ENCODE measurements at places on chromosomes 2 and 18.

DNA sequence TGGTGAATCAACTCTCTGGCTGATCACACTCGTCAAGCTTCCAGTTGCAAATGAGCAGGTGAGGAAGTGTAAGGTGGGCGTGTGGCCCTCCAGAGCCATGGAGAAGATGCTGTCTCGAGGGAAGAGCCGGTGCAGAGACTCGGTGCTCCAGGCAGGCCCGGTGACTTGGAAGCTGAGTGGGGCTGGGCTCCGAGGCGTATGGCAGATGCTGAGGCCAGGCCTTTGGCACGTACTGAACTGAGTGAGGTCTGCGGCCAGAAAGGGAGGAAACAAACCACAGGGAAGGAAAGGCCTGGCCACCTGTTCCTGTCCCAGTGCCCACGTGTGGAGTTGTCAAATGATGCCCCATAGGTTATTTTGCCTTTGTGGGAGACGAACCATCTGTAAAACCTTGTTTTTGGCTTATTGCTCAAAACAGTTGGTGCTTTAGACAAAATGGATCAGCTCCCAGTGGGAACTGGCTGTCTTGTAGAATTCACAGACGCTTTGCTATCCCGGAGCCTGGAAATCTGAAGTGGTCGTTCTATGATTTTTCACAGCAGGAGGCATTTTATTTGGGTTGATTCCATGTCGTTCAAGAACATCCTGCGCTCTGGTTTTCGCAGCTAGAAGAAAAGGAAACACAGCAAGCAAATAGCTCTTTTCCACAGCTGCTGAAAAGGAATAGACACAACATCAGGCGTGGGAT lies 117.5 kb upstream of the TMEM18 start:
- no peak for DNase-seq

DNA sequence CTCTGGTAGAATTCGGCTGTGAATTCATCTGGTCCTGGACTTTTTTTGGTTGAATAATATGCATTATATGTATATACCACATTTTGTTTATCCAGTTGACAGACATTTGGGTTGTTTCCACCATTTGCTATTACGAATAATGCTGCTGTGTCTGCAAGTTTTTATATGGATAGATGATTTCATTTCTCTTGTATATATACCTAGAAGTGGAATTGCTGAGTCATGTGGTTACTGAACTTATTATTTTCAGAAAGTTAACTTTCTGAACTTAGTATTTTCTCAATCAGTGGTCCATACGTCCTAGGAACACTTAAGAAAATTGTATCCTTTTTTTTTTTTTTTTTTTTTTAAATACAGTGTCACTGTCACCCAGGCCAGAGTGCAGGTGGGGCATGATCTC lies 63.3 kb downstream of the RIF1 start:
- no peak for DNase-seq

GRCh38 chr2:176149481-176149938 lies 1.8 kb upstream of the HOXD4 start:
- DNase-seq = no peak

GRCh38 chr18:12621742-12622306 lies 36.1 kb downstream of the SPIRE1 start:
- DNase-seq = peak; percentile 83

GRCh38 chr2:50225021-50225928 lies 806.7 kb downstream of the NRXN1 start:
- no peak for DNase-seq

- no peak for DNase-seq
Observed at GRCh38 chr2:8297376-8298231, 384.3 kb upstream of the ID2 start.

GRCh38 chr18:67211646-67212045 lies 304.9 kb downstream of the DSEL start:
- no peak for DNase-seq

DNA sequence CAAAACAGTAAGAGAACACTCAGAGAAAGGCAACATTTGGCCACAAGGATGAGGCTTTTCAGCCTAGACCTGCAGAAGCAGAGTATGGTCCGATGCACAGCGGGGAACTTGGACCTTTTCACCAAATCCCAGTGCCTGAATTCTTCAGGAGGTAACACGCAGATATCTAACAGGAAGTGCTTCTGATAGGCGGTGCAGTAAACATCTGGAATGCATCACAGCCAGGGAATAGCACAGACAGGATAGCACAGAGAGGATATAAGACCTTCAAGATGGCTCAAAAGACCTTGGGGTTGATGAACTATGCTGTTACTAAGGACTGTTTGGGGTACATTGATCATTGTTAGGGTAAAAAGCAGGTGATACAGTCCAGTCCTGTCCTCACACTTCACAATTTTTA lies 1.7 kb downstream of the TMEM127 start:
- DNase-seq = no peak

GRCh38 chr2:105308382-105309146 lies 21.0 kb downstream of the TGFBRAP1 start:
- no peak for DNase-seq

DNA sequence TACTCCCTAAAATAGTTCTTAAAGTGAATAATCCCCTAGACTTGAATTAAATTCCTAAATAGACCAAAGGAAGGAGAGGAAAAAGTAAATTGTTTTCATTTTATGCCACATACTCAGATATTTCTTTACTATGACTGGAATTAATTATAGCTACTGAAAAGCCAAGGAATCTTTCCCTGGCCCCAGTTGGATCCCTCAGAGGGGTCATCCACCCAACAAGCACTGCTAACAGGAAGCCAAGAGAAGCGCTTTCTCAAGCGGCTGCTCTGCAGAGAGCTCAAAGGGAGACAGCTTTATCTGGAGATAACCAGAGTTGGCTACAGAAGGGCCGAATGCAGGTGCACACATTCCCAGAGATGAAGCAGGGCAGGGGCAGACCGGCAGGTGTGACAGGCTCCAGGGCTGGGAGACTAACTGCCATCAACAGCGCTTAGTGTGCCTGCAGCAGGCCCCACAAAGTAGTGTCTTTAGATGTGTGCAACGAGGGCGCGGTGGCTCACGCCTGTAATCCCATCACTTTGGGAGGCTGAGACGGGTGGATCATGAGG lies 51.1 kb downstream of the POLR1A start:
- no peak for DNase-seq

DNA sequence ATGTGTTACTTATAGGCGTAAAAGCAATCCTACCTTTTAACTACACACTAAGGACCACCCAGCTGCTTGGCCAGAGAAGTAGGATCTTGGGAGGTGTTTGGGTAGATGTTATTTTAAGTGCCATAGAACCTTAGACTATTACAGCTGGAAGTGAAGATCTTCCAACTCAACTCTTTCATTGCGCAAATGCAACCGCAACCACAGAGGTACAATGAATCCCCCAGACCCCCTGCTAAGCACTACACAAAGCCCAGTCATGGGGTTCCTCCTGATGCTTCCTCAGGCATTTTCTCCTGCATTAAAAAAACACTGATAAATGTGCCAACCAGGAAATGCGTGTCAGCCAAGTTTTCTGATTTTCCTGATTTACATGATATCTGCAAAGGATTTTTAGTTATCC lies 246.0 kb downstream of the LRRTM1 start:
- DNase-seq = no peak

GRCh38 chr2:239818086-239818485 lies 207.1 kb downstream of the NDUFA10 start:
- DNase-seq = no peak

DNA sequence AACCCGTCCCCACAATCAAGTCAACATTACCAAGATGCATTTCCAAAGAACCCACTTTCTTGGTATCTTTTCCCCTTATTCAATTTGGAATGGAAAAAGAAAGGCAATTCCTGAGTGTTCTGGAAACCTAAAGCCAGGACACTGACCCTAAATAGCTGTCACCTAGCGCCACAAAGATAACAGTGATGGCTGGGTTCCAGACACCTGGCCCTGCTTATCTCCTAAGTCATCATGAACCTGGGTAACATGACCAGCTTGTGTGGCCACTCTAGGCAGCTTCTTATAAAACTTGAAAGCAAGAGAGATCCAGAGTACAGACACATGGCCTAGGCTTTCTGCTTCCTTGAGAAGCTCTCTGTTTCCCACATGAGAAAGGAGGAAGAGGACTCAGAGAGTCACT lies 95.4 kb downstream of the BOD1L2 start:
- DNase-seq = no peak

DNA sequence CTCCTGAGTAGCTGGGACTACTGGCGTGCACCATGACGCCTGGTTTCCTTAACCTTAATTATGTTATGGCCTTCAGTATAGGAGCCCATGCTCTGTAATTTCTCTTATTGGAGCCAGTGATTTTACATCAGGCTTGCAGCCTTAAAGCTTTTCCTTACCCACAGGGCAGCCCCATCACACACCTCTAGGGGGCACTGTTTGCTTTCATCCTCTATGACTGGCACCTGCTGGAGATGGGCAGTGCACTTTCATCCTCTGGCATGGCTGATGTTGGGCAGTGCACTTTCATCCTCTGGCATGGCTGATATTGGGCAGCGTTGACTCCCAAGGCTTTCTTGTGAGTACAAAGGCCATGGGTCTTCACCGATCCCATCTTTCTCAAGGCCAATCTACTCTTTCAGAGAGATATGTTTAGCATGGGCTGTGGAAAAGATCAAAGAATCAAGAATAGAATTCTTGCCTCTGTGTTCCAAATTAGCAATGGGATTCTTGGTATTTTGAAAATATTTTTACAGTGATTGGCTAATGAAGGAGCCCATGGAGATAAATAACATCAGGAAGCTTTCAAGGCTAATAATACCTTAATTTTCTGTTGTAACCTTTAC lies 80.7 kb upstream of the MEX3C start:
- peak; percentile 38 for DNase-seq

DNA sequence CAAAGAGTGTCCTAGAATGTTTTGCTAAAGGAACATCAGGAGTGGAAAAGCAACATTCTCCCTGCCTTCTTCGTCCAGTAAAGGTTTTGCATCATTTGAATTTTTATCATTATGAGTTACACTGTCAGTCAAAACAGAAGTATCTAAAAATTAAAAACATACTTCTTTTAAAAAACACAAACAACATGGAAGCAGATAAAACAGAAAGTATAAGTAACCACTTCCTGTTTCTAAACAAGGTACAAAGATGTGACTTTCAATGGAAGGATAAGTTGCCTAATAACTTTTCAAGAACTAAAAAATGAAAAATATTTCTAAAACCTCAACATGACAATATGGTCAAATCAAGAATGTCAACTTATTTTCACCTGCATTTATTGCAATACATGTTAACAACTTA lies 158.2 kb downstream of the STK39 start:
- no peak for DNase-seq

DNA sequence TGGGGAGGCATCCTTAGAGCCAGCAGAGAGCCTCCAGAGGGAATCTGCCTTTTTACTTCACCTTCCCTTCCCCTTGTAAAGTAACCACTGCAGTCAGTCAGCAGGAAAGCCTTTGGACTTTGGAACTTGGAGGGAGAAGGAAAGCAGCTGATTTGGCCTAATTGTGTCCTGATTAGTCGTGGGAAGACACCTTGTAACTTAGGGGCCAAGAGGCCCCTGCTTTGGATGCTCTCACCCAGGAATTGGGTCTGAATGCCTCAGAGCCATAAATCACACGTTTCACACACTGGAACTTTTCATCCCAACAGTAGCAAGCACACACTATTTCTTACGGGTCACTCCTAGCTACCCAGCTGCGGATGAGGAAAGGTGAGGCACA lies 81.0 kb upstream of the PPM1B start:
- no peak for DNase-seq

GRCh38 chr2:11390399-11390658 lies 45.9 kb upstream of the ROCK2 start:
- no peak for DNase-seq

GRCh38 chr2:105734762-105735538 lies 9.8 kb upstream of the NCK2 start:
- peak; percentile 69 for DNase-seq

- peak; percentile 24 for DNase-seq
Observed at GRCh38 chr2:36507408-36507812, 90.6 kb downstream of the FEZ2 start.

- no peak for DNase-seq
Observed at GRCh38 chr2:98883780-98884211, 52.2 kb downstream of the CRACDL start.

DNA sequence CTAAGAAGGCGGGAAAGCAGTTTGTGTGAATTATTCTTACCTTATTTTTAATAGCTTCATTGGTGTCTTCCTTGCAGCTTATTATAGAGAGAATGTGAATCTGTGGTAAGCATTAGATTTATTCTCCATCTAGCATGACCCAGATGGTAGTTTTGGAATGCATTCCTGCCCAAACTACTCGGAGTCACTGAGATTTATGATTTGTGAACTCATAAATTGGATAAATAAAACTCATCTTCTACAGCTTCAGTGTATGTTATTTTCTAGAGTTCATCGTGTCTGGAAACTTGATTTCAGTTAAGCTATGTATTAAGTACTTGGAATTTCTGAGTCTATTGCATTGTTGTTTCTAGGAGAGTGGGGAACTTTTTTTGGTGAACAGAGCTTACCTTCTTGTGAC lies 170.5 kb downstream of the FAM210A start:
- DNase-seq = no peak

DNA sequence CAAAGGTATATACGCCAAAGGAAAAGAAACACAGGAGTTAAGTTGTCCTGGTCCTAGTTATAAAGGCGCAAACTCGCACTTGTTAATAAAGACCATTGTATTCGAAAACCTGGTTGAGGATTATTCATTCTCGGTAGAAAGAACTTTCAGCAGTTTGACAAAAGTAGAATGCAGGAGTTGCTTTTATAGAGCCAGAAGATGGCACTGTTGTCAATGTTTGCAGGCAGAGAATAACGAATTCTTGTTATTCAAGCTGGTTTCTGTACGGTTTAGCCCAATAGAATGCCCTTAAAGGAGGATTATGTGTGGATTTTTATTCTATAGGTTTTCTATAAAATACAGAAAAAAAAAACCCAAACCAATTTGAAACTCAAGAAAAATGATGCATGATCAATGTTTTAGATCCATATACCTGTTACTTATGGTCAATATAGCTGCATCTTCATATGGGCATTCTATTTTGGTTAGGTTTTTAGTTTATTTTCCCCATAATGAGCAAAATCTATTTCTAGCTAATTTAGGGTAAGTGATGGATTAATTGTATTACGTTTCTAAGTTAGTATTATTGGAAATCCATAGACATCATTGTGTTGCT lies 510.3 kb downstream of the PLCL1 start:
- peak; percentile 25 for DNase-seq

- DNase-seq = peak; percentile 76
Observed at GRCh38 chr2:98772536-98772935, 41.6 kb upstream of the MGAT4A start.

DNA sequence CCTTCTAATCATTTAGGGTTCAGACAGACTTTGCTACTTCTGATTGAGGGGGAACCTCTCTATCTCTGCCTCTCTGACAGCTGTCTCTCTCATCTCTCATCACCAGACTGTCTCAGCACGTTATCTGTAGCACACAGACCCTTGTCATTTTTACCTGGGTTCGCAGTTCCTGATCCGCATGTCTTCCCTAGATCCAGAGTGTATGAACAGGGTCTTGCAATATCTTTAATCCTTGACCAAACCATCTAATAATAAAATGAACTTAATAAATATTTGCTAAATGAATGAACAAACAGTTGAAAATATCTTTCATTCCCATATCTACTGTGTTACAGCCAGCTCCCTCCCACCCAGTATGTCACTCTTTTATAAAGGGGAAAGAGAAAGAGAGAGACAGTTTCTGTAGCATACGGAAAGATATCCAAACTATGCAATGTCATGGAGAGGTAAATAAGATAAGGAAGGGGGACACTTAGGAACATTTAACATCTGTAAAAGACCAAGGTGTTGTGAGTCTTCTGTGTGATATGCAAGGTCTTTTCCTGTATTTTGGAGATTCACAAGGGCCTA lies 507.6 kb downstream of the SUCLG1 start:
- DNase-seq = no peak

- DNase-seq = no peak
Observed at GRCh38 chr2:151770995-151771394, 36.7 kb upstream of the NEB start.
